ENCODE measurements at places on chromosomes 1 and 21.

- peak; percentile 57 for DNase-seq
These were observed 51.2 kb upstream of the SEC16B start for GRCh38 chr1:178020968-178021640.

DNA sequence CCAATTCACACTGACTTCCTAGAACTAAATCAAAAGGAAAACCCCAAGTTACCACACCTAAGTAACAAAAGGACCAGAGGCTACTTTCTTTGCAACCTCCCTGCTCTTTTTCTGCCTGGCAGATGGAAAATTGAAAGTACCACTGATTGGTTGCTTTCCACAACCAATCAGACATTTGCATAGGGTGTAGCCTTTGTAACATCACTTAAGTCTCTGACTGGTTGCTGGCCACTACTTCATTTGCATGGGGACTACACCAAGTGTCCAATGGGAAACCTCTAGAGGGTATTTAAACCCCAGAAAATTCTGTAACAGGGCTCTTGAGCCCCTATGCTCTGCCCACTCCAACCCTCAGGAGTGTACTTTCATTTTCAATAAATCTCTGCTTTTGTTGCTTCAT, 365.0 kb downstream of the LTN1 start:
- DNase-seq: no peak

DNA sequence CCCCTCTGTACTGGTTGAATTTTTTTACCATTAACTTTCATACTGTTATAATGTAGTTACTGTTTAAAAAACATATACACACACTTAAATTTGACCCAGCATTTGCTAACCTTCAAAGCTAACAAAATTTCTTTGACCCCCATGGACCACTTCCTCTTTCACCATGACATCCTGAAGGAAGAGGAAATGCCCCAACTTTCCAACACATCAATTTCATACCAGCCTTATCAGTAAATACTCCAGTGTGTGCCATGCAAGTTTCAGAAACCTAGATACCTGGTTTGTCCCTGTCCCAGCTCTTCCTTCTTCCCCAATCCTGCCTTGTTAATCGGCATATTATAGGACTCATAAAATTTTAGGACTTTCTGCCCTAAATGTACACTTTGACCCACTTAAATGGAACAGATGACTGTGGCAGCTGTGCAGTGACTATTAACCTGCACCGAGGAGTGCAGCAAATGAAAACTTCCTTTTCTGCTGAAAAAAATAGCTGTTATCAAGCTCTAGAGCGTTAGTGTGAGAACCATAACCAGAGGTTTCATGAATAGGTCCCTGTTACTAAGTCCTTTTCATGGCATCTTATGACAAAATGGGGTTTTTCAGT, 54.1 kb downstream of the DTL start:
- DNase-seq: no peak

DNA sequence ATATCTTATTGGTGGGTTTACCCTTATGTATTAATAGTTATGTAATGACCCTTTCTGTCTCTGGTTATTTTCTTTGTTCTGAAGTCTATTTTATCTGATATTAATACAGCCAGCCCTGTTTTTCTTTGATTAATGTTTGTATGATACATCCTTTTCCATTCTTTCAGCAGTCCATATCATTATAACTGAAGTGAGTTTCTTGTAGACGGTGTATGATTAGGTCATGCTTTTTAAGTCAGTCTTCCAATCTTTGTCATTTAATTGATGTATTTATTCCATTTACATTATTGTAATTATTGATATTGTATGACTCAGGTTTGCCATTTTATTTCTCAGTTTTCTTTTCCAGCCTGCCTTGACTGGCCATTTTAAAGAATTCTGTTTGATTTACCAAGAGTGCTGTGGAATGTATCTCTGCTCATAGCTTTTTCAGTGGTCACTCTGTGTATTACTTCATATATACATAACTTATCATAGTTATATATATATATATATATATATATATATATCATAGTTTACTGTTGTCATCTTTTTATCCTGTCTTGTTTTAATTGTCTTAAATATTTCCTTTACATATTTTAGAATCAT, 10.5 kb downstream of the RAB4A start:
- DNase-seq: no peak

GRCh38 chr1:20119347-20119746, at the start of gene PLA2G2D:
PLA2G2D (minus strand) TSS chr1:20119536; CDS start chr1:20119498, 38 bp downstream.
- no peak for DNase-seq

DNA sequence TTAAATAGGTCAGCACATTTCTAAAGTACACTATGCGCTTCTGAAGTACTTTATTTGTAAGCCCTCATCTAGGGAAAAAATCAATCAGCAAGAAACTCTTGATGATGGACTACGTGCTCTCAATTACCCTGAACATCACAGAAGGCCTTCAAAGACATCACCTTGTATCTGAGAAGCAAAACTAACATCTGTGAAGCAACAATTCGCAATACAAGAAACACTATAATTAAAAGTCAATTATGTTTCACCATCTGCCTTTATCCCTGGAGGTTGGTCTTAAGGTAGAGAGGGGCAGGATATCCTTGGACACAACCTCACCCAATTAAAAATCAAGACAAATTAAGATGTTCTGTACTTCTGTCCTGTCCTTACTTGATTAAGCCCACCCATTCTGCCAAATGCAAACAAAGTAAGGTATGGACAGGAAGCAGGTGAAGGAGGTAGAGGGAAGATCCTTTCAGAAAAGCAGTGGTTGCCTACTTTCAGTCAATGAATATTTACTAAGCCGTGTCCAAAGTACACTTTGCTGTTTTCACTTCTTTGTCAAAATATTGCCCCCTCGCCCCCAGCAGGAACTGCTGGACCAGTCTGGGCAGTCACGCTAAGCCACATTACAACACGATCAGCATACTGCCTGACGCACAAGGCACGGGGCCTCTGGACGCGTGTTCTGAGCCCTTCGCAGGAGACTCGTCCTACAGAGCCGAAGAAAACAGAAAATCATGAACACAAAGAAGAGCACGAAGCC, 887 bp downstream of the SLC19A2 start:
- DNase-seq: peak; percentile 70

GRCh38 chr1:234884006-234884405, 244.6 kb downstream of the TOMM20 start:
- no peak for DNase-seq

GRCh38 chr1:10338047-10338446, 60.8 kb upstream of the PGD start:
- DNase-seq: peak; percentile 10

DNA sequence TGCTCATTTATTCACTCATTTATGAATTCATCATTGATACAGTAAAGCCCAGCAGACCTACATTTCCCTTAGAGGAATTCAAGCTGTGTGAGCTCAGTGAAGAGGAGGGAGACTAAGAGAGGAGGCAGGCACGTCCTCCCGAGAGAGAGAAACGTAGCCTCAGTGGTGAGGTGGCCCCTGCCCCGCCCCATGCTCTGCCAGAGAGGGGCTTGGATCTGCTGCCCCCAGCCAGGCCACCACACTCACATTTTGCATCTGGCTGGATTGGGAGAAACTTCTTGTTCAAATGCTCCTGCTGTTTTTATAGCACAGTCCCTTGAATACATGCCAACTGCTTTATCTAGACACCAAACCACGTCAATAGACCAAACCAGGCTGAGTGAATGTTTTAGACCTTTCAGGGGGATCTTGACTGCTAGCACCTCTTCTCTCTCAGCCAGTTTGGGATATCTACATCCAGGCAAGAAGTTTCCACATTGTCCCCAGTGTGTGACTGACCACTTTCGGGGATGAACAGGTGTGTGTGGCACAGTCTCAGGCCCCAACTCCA, 67.7 kb upstream of the AJAP1 start:
- DNase-seq: no peak

- no peak for DNase-seq
These were observed 307.0 kb downstream of the SETD4 start for GRCh38 chr21:35753308-35753707.

- DNase-seq: no peak
These were observed 132.1 kb downstream of the RPS6KC1 start for GRCh38 chr1:213183036-213183672.

DNA sequence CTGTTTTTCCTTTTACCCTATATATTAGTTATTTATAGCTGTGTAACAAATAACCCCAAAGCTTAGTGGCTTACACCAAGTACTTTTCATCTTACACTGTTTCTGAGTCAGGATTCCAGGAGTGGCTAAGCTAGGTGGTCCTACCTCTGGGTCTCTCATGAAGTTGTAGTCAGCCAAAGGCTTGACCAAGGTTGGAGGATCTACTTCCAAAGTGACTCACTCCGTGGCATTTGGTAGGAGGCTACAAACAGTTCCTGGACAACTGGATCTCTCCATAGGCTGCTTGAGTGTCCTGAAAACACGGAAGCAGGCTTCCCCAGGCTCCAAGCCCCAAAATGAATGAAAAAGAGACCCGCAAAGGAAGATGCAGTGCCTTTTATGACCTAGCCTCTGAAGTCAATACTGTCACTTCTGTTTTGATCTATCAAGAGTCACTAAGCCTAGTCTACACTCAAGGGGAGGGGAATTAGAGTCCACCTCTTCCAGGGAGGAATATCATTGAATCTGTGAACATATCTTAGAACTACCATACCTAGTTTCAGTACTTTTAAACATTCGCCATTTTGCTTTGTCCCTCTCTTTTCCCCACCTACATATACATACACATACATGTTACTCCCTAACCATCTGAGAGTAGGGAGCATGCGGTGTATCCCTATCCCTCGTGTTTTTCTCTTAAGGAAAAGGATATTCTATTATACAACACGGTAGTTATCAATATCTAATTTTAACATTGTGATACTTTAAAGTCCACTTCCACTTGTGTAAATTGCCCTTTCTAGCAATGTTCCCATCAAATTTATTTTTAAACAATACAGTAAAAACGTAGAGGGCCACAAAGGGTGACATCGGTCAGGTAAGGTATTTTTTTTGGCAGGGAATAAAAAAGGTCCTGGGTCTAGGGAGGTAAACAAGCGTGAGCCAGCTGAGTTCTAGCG, 67.2 kb downstream of the SLC35A3 start:
- no peak for DNase-seq
